Stimulated activated CD8-positive, alpha-beta memory T cell treated with anti-CD3 and anti-CD28 coated beads, Interleukin-4, amount 100 ng/mL, for 1 hour (primary cell): ENCODE measurements at places on chromosomes 2 and 18.

GRCh38 chr18:23719634-23720201, 30.5 kb downstream of the LAMA3 start:
- no peak for DNase-seq

GRCh38 chr2:26561918-26562810, 79.0 kb downstream of the CIB4 start:
- DNase-seq: no peak

- DNase-seq: no peak
Measured at GRCh38 chr2:81576713-81577112, 1272.2 kb upstream of the LRRTM1 start.

GRCh38 chr2:104448661-104449440, 405.1 kb upstream of the POU3F3 start:
- DNase-seq: no peak

DNA sequence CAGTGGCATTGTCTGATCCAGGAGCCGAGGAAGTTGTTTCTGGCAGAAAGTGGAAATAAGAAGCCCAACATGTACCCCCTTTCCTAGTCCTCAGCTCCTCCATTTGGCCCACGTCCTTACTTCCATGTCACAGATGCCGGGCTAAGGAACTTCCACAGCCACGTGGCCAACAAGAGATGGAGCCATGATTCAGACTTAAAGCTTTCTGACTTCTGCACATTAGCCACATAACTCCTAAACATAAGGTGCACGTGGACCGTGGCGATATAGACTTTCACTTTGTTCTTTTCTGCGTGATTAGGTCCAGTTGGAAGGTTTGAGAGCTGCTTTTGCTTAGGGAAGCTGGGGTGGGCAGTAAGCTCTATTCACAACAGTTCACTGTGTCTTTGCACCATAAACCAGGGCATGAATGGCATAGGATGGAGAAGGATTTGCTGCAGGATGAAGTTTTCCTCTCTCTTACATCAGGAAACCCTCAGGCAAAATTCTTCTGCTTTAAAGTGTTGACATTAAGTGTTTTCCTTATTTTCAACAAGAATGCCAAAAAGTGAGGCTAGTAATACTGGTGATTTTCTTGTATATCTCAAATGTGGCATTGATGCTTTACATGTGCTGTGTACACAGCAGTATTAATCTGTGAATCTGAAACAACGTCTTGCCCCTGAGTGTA, 61.2 kb upstream of the RBM44 start:
- no peak for DNase-seq

- no peak for DNase-seq
Measured at GRCh38 chr18:76484749-76485387, 10.2 kb downstream of the ZNF516 start.

DNA sequence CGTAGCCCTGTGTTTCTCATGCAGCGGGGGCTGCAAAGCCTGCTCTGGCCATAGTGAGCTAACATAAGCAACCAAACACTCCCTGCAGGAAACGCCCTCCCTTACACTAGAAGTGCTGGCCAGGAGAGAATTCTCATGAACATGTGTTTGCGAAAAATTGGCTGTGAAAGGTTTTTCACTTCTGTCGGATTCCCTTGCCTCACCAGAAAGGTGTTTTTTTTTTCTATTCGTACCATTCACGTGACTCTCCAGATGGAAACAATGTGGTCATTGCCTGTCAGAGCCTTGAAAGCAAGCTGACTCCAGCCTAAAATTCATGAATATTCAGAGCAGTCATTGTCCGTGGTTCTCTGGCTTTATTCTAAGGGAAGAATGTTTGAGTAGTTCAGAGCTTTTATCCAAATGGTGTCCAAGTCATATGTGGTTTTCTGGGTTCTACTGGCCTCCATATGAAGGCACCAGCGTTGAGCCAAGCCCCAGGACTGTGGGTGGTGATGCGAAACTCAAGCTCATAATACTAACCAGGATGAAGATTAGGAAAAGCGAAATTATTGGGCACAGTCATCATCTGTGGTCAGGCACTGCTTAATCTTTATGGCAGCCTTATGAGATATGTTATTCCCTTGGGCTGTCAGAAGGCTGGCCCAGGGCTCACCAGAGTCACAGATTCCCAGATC, 236.4 kb downstream of the ALPK2 start:
- no peak for DNase-seq

GRCh38 chr2:105394951-105395611, 3.8 kb downstream of the FHL2 start:
- no peak for DNase-seq

DNA sequence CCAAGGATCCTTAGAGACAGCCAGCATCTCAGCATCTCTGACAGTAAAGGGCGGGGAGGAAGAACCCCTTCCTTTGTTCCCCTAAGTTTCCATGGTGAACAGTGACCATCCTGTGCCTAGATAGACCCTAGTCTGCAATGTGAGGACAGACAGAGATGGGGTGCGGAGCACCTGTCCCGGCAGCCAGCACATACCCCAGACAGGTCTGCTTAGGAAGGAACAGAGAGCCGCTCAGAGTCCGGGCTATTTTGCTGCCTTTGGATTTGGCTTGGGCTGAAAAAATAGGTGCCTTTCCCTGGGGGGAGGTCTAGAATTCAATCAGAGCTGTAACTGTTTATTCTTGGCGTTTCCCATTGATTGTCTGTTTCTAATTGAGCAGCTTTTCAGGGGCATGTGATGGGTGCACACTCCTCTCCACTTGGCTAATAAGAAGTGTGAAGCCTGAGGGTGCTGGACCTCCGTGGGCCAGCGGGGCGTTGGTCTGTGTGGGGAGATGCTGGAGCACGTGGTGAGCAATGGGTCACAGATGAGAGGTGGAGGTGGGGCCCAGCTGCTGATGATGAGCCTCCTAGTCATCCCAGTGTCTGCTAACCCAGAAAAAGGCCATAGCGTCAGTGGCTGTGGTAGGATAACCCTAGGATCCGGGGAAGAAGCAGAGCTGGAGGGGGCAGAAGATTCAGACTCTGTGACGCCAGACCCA, 236.8 kb downstream of the SEPTIN10 start:
- no peak for DNase-seq

DNA sequence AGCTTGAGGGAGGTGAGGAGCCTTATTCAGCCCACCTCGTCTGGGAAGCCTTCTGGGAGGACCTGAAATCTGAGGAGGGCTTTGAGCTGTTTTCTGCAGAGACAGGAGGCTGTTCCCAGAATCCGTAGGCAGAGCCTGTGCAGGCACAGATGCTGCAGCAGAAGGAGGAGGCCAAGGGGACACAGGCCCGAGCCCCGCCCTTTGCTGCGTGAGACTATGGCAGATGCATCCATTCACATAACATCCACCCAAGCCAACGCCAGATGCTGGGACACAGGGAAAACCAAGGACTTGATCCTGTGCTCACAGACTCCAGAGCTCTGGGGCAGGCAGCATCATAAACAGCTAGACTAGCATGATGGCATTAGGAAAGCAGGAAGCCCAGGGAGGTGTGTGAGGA, 98.2 kb downstream of the KCNF1 start:
- DNase-seq: no peak

GRCh38 chr18:42801706-42802105, 313.8 kb downstream of the RIT2 start:
- no peak for DNase-seq

GRCh38 chr2:53903011-53903410, 43.2 kb upstream of the GPR75 start:
- no peak for DNase-seq

- DNase-seq: no peak
Measured at GRCh38 chr2:71831193-71831577, 316.5 kb downstream of the CYP26B1 start.

DNA sequence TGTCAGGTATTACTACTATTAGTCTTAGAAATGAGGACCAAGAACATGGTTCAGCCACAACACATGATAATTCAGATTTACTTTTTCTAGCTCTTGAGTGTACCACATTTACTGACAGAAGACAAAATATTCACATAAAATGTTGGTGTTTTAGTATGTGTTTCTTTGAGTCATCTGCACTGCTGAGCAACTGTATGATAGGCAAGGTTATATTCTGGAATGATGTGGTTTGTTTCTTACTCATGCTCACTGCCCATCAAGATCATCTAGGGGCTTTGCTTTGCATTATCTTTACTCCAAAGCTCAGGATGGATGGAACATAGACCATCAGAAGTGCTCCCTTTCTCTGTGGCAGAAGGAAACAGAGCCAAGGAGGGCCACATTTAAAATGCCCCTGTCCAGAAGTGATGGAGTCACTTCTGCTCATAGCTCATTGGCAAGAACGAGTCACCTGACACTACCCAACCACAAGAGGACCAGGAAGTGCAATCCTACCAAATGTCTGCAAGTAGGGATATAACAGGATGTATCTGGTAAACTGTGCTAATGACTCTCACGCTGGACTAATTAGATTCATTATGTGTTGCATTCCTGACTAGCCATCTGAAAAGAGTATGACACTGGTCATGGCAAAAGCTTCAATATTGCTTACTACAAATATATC, 81.5 kb downstream of the DIS3L2 start:
- no peak for DNase-seq

DNA sequence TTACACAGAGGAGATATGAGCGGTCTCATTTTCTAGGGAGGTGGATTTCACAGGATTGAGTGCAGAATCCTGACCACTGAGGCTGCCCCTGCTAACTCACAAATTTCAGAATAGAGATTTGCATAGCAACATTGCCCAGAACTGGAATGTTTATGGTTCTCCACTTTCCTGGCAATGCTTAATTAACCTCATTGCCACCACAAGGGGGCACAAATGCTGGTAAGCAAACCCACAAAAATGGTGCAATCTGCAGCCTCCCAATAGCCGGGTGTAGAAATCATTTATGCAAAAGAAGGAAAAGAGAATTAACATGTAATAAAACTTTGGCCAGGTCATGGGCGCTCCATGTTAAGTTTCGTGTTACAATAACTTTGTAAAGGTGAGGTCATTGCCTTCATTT, 112.4 kb downstream of the CYRIA start:
- no peak for DNase-seq

GRCh38 chr2:228841475-228841874, 429.6 kb downstream of the PID1 start:
- DNase-seq: no peak

DNA sequence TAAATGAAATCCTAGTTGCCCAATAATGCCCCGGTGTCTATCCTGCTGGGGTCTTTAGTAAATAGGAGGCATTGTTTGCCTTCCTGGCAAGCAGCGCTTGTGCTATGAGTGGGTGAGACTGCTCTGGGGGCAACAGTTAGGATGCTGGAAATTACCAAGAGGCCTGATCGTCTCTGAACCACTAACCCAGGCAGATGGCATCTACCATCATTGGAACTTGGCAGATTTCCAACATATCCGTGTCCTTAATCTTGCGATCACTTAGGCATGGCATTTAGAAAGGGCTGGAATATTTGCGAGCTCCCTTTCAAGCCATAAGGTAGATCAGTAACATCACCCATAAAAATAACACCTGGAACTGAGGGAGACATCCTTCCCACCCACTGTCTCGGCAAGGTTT, 18.8 kb upstream of the SH3RF3 start:
- no peak for DNase-seq

GRCh38 chr2:229832510-229832898, 89.3 kb downstream of the TRIP12 start:
- no peak for DNase-seq

GRCh38 chr2:127255146-127255545, 35.0 kb upstream of the CYP27C1 start:
- no peak for DNase-seq

DNA sequence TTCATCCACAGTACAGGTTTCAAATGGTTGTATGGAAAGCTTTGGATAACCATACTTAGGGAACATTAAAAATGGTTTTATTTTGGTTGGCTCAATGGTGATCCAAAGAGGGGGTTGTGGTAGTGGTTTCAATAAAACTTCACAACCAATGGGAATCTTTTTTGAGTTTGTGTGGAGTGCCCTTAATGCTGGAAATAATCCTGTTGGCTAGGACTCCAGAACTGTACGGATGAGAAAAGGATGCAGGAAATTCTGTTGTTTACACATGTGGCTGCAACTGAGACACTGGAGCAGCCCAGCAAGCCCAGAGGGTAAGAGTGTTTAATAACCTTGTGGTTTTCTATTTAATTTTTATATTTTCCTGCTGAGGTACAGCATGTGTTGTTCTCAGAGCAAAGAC, at the start of gene CCDC102B:
CCDC102B (plus strand) TSS at position 210 of the 400 bp plus-strand sequence. CDS start 38,684 bp downstream, outside the sequence.
- no peak for DNase-seq

DNA sequence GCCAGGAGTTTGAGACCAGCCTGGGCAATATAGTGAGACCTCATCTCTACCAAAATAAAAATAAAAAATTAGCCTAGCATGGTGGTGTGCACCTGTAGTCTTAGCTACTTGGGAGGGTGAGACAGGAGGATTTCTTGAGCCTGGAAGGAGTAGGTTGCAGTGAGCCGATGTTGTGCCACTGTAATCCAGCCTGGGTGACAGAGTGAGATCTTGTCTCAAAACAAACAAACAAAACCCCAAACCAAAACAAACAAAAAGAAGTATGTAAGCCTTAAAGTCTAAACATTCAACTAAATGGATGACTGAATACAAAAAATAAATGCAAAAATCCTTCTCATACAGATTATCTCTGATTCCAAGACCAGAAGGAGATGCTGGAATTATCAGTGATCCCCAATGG, 58.6 kb downstream of the RAB31 start:
- DNase-seq: no peak

GRCh38 chr18:68520406-68521075, 194.4 kb downstream of the TMX3 start:
- no peak for DNase-seq

DNA sequence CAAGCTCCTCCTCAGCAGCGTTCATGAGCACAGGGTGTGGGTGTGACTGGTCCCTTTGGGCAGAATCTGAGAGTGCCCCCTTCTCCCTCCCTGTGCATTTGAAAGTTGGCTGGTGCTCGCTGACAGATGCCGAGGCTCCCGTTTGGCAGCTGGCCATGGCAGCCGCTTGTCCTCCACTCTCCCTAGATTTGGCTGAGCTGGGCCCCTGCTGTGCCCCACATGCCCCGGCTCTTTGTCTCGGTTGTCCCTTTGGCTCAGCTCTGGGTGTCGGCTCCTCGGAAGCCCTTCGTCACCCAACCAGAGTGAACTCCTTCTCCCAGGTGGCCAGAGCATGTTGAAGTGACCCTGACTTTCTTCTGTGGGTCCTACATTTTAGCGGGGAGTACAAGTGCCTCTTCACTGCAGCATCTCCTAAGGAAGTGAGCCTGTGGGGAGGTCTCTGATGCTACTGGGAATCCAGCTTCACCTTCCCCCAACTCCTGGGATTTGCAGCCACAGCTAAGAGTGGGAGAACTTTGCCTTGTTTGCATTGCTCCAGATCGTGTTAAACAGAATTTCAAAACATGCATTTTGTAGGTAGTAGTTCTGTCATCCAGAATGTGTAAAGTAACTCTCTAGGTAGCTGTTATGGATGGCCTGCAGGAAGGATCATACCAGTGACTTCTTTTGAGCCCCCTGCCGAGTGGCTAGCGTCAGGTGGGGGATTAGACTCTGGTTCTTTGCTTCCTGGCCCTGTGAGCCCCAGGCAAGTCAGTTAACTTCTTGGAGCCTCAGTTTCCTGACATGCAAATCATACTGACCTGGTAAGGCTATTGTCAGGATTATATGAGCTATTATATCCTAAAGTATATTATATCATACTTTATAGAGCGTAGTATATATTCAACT, 24.2 kb downstream of the HPCAL1 start:
- no peak for DNase-seq

- DNase-seq: no peak
Measured at GRCh38 chr2:169983506-169983905, 156.3 kb downstream of the UBR3 start.

GRCh38 chr2:15313657-15314056, 247.5 kb downstream of the NBAS start:
- no peak for DNase-seq

GRCh38 chr2:28610583-28611201, 114.8 kb downstream of the PLB1 start:
- no peak for DNase-seq

- DNase-seq: no peak
Measured at GRCh38 chr18:10482985-10483949, 28.8 kb downstream of the APCDD1 start.
